ENCODE measurements at places on chromosomes 1 and 21.

GRCh38 chr1:205335692-205336091 is 14.1 kb upstream of the NUAK2 start:
- peak; percentile 44 for DNase-seq

- no peak for DNase-seq
These were observed 30.4 kb downstream of the PLXNA2 start for GRCh38 chr1:208213786-208214185.

GRCh38 chr1:66323958-66324625 is 209.9 kb upstream of the SGIP1 start:
- DNase-seq: no peak

- DNase-seq: no peak
These were observed 35.0 kb downstream of the UROD start for GRCh38 chr1:45047032-45047431.

- DNase-seq: no peak
These were observed 10.4 kb upstream of the GJA9 start for GRCh38 chr1:38891753-38892152.

DNA sequence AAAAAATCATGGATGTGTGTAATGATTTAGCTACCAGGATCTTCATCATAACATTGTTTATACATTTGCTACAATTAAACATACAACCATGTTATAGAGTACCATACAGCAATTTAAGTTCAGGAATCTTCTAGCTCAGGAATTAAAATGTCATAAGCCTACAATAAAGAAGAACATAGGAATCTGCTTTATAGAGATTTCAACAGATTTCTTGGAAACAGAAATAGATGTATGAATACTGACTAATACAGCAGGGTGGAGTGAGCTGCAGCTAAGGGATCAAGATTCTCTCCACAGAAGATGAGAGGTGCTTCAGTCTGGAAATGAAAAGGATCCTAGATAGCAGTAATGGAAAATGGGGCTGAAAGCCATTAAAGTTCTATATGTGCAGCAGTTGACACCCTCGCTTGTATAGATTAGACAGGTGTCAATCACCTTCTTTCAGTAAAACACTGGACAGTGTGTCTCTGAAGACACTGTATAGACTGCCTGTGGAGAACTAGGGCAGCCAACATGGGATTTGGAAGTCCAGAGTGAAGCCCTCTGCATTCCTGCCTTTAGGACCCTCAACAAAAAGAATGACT is 73.9 kb downstream of the DNTTIP2 start:
- DNase-seq: no peak

- no peak for DNase-seq
These were observed 198.2 kb downstream of the LRRC7 start for GRCh38 chr1:69765951-69766350.

- no peak for DNase-seq
These were observed 125.5 kb upstream of the HNRNPU start for GRCh38 chr1:244989813-244990212.

DNA sequence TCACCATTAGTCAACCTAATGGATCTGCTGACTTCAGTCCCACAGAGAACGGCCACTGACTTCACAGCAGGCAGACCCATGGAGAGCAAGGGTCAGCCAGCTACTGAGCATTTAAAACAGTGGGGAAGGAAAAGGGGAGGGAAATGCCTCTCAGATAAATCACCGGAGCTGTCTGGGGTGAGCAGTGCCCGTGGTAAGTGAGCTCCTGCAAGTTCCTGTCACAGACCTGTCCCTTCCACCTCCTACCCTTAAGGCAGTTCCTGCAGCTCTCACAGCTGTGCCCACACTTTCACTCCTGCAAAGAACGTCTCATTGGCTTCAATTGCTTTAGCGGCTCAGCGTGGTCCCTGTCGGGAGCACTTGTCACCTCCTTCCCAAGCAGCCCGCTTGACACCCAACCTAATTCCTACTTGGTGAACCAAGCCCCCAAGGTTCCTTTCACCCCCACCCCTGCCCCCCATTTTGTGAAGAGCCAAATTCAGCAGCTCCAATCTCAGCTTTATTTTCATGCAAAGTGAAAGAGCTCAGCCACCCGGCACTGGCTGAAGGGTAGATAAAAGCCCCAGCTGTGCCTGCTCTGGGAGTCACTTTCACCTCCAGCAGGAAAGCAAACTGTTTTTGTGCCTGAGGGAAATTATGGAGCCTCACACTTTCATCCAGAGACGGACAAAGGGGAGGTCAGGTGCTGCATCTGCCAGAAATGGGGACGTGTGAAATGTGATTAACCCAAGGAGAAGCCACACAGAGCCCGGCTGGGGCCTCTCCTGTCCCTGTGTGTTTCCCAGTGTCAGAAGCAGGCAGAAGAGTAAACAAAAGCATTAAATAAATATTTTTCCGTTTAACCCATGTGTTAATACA is 306.2 kb downstream of the TTLL7 start:
- DNase-seq: no peak

Measured in stimulated activated CD4-positive, alpha-beta T cell treated with anti-CD3 and anti-CD28 coated beads, Interleukin-15, amount 100 ng/mL, for 1 hour (primary cell).